Left renal pelvis (tissue), 4 donors: ENCODE measurements at places on chromosomes 12 and 14. TPM values are rescaled to one million over a fixed set of nuclear protein-coding genes. Genes with fewer than 3 reads are reported as not detected.

DNA sequence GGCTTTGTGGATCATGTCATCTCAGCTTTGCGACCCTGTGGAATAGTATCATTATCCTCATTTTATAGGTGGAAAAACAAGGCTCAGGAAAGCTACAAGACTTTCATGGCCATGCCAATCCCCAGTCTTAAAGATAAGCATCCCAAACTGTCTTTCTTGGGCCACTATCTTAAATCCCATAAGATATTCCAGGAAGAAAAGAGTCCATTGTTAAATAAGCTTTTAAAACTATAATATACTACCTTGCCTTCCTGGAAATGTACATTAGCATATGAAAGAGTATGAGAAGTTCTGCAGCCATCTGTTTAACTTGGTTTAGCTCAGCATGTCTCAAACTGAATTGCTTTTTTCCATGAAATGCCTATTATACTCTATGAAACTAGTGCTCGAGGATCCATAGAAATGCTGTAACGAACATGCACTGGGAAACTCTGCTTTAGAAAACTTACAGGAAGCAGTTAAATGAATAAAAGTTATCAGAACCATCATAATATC lies 77.1 kb downstream of the B4GALNT3 start:
- DNase-seq: no peak

- no peak for DNase-seq
These were observed 175.5 kb downstream of the ACSS3 start for GRCh38 chr12:81253360-81253759.

DNA sequence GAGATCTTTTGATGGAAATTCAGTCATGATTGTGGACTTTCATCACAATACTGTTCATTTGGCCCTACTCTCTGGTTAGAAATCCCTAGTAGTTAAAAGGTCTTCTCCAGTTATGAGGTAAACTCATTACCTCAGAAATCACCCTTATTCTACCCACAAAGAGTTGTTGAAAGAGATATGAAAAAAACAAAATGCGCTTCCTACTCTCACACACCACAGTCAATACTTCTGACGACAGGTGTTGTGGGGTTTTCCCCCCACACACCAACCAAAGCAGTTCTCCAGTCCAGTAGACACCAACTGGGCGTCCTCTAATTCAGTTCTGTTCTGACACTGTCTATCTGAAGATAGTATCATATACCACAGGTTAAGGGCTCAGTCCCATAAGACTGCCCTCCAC lies 54.9 kb downstream of the TRMT5 start:
- no peak for DNase-seq

The LAG3 gene
- 0.89 TPM for polyA plus RNA-seq

The LIN7A gene
- 15.4 TPM for polyA plus RNA-seq
